ENCODE measurements at places on chromosomes 4 and X.

- no peak for DNase-seq
These were observed 5.2 kb downstream of the FOXO4 start for GRCh38 chrX:71100581-71101505.

- DNase-seq = no peak
These were observed 186.6 kb downstream of the TMEM47 start for GRCh38 chrX:34470507-34470906.

DNA sequence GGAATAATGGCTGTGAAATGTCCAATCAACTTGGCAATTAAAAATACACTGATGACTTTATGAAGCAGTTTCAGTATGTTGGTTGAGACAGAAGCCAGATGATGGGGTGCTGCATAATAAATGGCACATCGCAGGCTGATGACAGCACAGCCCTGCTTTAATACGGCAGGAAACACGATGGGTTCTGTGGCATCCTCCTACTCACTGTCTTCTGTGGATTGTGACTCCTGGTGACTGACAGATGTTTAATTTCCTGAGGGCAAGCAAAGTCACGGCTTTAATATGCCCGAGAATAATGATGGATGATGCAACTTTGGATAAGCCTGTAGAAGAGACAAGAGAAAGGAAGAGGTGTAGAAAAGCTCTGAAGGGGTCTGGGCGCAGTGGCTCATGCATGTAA is 295.4 kb downstream of the TRIML1 start:
- no peak for DNase-seq

- no peak for DNase-seq
These were observed 81.3 kb downstream of the STIM2 start for GRCh38 chr4:26941951-26942350.

GRCh38 chrX:136097871-136098805 is 49.2 kb upstream of the FHL1 start:
- no peak for DNase-seq

- no peak for DNase-seq
These were observed 106.9 kb upstream of the FTHL17 start for GRCh38 chrX:31178769-31179125.

DNA sequence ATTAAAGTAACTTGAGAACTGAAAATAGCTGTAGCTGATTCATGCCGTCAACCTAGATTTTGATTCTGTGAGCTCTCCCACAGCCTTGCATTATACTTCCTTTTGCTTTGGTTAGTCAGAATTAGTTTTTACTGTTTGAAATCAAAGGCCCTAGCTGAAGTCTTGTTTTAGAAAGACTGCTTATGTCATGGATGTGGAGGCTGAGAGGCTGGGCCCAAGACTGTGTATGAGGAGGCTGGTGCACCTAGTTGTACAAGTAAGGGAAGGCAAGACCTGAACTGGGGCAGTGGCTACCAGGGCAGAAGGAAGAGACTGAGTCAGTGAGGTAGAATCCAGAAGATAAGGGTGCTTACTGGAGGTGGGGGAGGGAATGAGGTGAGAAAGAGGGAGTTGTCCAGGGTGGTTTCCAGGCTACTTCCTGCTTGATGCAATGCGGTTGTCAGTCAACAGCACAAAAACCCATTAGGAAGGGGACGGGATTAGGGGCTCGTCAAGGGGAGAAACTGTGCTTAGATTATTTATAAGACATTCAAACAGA is 76.2 kb upstream of the PAGE3 start:
- no peak for DNase-seq

DNA sequence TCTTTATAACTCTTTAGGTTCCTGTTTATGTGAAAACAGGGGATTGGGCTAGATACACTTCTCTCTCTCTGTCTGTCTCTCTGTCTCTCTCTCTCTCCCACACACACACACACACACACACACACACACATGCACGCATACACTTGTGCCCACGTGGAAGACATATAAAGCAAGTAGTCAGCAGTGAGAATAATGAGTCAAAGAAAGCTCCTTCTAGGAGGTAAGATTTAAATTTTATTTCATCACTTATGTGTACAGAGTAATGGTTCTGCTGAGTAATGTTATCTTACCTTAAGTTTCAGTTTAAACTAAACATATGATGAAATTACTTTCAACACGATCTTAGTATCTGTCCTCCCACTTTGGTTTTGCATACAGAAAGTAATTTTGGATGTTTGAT is 243.0 kb upstream of the TEX13A start:
- no peak for DNase-seq

GRCh38 chr4:56531823-56532222 is 26.2 kb downstream of the ARL9 start:
- no peak for DNase-seq

- no peak for DNase-seq
These were observed 5.7 kb downstream of the UBA1 start for GRCh38 chrX:47199286-47199685.

DNA sequence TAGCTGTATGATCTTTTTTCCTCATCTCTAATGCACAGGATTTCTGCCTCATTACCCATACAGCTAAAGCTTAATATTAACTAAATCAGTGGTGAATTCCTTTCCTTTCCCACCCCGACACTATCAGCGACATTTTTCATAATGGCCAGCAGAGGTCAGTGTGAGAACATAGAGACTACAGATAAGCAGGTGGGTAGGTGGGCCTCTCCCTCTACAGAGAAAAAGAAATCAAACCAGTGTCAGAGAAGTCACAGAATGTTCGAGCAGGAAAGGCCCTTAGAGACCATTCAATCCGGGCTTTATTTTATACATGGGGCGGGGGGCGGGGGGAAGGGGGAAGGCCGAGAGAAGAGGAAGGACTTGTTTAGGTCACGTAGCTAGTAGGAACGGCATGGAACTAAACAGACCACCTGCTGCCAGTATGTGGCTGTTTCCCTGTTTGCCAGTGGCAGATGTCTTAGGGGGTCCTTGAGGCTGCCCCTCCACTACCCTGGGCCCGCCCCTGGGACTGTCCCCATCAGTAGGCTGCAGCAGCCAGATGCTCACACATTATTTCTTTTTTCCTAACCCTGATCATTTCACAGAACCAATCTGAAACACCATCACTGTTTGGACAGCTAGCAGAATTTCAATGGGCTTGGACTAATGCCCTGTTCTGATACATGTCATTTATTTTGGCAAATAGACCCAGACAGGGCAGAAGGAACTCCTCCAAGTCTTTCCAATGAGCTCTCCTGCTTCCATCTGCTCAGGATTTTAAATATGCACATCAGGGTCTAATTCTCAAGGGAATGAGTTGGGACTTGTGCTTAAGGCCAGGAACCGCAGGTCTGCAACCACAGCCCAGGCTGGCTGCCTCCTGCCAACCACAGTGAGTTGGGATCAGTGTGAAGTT is 133.4 kb downstream of the ATG4A start:
- DNase-seq = no peak

GRCh38 chrX:8341814-8342590 is 122.6 kb upstream of the VCX3B start:
- DNase-seq = no peak
